T-cell (primary cell): ENCODE measurements at places on chromosomes 5 and 9.

DNA sequence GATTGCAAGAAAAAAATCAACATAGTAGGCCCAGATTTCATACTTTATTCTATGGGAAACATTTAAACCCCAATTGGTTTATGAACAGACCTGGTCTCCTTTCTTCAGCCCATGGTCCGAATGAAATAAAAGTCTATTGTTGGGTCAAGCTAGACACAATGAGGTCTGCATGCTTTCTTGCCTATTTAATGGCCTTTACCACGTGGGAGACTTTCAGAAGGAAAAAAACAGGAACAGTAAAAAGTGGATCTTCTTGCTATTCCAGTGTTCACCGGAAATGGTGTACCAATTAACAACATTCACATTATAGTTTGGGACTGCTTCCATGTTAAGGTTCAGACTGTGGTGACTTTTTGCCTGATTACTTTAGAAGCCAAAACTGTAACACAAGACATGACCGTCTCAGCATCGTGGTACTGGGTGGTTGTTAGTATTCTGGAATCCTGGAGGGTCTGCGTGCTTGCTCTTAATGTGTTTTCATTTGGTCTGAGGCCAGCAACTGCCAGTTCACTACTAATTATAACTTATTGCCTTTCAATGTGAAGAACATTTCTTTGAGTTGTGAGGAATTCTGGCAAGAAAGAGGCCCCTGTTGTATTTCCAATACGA is 85.4 kb upstream of the PRRC1 start:
- no peak for DNase-seq

DNA sequence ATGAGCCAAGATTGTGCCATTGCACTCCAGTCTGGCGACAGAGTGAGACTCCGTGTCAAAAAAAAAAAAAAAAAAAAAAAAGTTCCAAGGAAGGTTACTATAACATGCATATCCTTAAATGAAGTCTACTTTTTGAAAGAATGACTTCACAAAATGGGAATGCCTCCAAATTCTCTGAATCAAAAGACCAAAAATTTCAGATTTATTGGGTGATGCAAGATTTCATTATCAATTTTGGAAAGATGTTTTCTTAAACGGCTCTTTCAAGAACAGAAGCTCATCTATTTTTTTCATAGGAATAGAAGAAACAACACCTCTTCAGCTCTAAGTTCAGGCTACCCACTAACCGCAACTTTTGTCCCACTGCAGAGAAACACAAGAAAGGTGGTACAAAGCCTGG is 69.9 kb downstream of the AUH start:
- no peak for DNase-seq

GRCh38 chr5:71751422-71751821 is 32.3 kb downstream of the CARTPT start:
- DNase-seq, result no peak

- no peak for DNase-seq
Measured at GRCh38 chr9:98342820-98343210, 87.4 kb upstream of the TBC1D2 start.

- DNase-seq, result peak; percentile 93
Measured at GRCh38 chr9:126985870-126986498, 71.4 kb downstream of the RALGPS1 start.

GRCh38 chr9:15718423-15718822 is 165.6 kb downstream of the CCDC171 start:
- no peak for DNase-seq

GRCh38 chr5:95969651-95970358 is 8.2 kb upstream of the ELL2 start:
- no peak for DNase-seq

- DNase-seq, result no peak
Measured at GRCh38 chr5:107428303-107428813, 242.4 kb downstream of the EFNA5 start.

- no peak for DNase-seq
Measured at GRCh38 chr5:78698191-78698791, 49.7 kb upstream of the LHFPL2 start.

DNA sequence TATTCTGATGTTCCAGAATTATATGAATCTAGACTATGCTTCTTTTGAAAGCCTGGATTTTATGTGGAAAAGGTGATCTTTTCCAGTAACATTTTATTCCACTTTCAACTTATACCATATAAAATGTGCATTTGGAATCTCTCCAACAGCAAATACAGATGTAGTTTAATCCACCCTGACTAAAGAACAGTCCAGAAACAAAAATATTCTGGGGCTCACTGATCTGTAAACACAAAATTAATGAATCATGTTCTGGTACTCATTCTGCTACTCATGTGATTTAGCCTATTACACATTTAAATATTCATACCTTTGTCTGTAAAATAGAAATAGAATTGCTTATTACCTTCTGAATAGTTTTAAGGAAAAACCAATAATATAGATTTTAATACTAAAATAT is 125.8 kb downstream of the ARRDC3 start:
- no peak for DNase-seq
